ENCODE measurements at places on chromosomes 2 and 18.

GRCh38 chr2:12318427-12319057 lies 398.2 kb upstream of the TRIB2 start:
- no peak for DNase-seq

DNA sequence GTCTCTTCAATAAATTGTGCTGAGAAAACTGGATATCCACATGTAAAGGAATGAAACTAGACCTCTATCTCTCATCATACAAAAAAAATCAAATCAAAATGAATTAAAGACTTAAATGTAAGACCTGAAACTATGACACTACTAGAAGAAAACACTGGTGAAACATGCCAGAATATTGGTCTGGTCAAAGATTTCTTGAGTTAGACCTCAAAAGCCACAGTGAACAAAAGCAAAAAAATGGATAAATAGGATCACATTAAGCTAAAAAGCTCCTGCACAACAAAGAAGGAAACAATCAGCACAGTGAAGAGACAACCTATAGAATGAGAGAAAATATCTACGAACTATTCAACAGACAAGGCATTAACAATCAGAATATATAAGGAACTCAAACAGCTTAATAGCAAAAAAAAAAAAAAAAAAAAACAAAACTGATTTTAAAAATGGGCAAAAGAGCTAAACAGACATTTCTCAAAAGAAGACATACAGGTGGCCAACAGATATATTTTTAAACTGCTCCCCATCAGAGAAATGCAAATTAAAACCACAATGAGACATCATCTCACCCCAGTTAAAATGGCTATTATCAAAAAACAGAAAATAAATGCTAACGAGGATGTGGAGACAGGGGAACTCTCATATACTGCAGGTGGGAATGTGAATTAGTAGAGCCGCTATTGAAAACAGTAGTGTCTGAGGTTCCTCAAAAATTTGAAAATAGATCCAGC lies 66.3 kb downstream of the NCKAP1 start:
- DNase-seq, result no peak

GRCh38 chr2:172273910-172274571 lies 153.3 kb upstream of the ITGA6 start:
- no peak for DNase-seq

GRCh38 chr18:78242254-78242643 lies 737.4 kb upstream of the SALL3 start:
- no peak for DNase-seq

DNA sequence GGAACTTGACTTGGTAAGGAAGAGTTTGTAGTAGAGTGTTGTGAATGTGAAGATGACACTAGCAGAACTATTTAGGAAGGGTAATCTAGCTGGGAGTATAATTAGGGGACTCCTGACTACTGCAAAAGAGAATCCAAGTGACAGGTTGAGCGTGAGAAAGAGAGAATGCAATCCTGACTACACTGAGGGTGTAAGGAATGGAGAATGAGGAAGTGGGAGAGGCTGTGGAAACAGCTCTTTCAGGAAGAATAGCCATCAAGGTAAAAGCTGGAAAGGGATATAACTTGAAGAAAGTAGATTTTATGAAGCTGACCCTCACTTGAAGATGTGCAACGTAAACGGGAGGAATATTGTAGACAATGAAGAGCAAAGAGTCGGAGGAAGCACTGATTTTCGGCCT lies 41.1 kb upstream of the TTN start:
- no peak for DNase-seq

DNA sequence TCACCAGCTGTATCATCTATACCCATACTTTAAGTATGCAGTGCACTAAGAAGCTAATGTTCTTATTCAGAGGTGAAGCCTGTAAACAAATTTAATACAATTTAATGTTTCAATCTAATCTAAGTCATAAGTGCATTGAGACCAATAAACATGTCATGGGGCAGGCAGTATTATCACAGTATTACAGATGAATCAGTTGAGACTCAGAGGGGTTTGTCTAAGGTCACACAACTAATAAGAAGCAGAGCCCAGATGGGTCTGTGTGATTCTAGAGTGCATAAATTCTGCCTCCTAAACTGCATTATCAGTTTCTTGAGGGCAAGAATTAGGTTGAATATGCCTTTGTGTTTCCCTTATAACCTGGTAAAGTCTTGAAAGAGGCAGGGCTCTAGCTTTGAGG lies 140.9 kb upstream of the RNF152 start:
- no peak for DNase-seq

GRCh38 chr2:229620759-229621158 lies 93.6 kb downstream of the DNER start:
- no peak for DNase-seq

DNA sequence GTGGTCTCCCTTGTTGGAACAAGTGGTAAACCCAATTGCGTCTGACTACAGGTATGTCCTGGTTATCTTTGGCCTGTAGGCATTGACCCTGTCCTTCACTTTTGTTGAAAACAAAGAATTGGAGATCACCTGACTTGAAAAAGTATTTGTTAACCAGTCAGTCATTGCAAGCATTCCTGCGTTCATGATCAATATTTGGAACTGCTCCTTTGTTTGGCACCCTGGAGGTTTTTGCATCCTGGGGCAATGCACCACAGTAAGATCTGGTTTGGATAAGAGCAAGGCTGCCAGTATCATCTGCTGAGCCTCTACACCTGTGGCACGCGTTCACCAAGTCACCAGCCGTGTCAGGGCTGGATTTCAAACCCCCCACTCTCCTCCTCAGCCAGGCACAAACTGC lies 115.7 kb downstream of the DNAH6 start:
- DNase-seq, result no peak

DNA sequence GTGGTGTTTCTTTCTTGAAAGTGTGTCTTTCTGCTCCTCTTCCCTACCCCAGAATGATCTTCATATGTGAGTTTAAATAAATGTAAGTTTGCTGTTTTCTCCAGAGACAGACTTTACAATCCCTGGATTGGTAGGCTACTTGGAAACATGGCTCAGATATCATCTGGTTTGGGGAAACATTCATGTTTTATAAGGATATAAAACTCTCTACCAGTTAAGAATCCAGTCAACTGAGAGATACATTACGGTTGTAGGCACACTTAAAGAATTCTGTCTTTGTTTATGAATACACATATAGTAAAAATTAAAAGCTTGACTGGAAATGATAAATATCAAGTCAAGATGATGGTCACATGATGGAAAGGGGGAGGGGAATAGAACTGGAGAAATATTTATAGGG lies 739.3 kb downstream of the SLC4A3 start:
- no peak for DNase-seq

GRCh38 chr2:184637781-184638180 lies 39.5 kb downstream of the ZNF804A start:
- DNase-seq, result no peak

DNA sequence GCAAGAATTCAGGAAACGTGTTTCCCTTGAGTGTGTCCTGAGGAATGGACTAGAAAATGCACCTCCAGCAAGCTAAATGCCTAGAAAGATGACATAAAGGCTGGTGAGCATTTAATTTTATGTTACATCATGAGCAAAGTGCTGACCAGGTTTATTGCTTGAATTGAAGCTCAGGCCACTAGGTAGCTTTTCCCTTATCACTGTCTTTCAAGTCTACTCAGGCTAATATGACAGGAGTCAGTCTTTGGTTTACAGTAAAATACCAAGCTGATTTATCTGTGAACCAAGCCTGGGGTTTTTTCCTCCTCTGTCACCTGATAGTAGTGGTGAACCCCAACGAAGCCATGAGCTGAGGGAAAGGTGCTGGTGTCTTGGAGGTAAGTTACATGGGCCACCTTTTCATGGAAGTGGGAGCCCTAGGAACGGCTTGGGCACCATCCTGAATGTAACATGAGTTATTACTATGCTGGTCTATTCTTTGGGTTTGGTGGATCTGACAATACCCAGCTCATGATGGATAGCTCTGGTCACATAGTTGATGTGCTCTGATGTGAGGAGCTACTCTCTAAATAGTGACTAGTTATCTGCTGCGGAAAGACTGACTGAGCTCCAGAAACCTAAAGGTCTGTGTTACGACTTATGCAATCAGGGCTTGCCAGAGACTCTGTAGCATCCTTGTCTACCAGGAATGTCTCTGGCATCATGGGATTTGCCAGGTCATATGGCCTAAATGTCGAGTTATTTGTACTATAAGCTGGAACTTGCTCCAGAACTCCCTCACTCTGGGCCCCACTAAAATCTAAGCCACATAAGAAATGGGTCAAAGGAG lies 39.8 kb downstream of the NUP35 start:
- DNase-seq, result no peak

DNA sequence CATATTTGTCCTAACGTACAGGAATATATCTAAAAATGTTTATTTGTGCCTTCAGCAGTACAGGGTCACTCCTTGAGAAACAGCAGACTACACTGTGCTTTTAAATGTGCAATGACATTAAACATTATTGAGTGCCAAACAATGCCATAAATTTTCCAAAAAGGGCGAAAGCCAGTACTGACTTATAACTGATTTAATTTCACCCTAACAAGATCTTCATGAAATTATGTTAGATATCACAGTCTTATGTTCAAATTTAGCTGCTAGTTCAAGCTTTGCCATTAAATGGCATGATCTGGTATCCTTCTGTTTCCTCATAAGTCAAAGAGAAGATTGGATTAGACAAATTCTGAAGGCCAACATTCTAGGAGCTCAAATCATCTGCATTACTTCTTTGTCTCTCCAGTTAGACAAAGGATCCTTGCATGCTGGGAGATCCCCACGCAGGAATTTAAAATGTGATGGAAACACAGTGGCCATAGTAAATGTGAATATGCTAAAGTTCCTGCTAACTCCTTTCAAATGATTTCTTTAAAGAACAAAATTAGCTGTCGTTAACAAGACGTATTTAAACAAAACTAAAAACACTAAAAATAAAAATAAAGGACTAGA lies 129.3 kb upstream of the STON1 start:
- DNase-seq, result no peak

- DNase-seq, result peak; percentile 46
Observed at GRCh38 chr2:10844097-10844496, 31.5 kb upstream of the PDIA6 start.

DNA sequence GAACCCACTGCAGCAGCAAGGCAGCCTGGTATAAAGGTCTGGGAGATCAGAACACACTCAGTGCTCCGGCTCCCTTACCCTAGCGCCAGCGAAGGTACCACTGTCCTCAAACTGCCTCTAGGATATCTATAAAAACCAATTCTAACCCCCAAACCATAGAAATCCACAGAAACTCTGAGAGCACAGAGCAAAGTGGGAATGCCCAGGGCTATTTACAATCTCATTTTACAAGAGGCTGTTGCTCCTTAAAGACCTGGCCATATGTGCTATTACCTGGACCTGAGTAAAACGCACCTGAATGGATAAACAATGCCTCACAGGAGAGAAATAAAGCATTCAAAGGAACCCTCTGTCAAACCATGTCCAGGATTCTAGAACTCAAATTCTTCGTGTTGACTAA lies 4.3 kb downstream of the STK39 start:
- DNase-seq, result no peak

GRCh38 chr2:66704786-66705185 lies 269.9 kb downstream of the MEIS1 start:
- no peak for DNase-seq

DNA sequence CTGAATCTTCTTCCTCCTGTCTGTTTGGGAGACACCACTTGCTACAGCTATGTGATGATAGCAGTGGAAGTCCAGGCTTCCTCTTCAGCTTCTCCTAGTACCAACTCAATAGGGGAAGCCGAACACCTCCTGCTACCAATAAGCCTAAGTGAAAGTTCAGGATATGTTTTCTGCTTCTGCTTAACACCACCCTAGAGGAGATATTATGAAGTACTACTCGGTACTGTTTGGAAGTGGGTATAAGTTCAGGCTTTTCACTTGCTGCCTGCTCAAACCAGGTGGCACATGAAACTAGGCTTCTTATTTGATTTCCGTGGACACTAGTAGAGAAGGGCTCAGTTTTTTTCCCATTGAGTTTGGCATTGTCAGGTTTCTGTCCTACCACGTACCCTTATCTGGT lies 99.8 kb downstream of the PTPN4 start:
- DNase-seq, result no peak
